Brain pericyte (primary cell): ENCODE measurements at places on chromosomes 4 and X.

DNA sequence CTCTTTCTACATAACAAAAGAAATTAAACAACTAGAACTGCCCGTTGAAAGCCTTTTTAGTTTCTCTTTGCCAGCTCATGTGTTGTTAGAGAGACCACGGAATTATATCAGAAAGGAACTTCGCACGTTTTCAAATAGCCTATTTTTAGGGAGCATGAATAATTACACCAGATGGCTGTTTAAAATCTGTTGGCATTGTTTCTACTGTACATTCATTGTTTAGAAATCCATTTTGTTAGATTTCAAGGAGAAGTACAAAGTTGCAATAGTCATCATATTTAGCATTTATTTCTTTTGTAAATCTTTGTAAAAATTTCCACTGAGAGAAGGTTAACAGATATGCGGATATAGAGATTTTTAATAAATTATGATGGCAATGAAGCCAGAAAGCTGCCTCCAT is 403.0 kb upstream of the HS3ST1 start:
- DNase-seq: no peak

DNA sequence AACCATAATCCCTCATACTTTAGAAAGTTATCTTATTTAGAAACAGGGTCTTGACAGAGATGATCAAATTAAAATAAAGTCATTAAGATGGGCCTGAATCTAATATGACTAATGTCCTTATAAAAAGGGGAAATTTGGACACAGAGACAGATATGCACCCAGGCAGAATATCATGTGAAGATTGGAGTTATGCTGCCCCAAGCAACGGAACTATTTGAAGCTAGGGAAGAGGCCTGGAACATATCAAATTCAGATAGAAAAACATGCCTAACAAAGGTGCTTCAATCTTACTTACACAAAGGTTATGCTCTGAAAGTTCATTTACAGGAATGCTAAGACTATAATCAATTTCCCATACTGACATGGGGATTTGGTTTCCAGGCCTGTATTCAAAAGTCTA is 112.7 kb upstream of the NAP1L5 start:
- DNase-seq: no peak

GRCh38 chrX:55490121-55490520 is 473 bp upstream of the USP51 start:
- no peak for DNase-seq

GRCh38 chrX:129802863-129803262 is 23.1 kb downstream of the SASH3 start:
- no peak for DNase-seq

- DNase-seq: no peak
Measured at GRCh38 chr4:152431784-152432183, 104.1 kb downstream of the FBXW7 start.

DNA sequence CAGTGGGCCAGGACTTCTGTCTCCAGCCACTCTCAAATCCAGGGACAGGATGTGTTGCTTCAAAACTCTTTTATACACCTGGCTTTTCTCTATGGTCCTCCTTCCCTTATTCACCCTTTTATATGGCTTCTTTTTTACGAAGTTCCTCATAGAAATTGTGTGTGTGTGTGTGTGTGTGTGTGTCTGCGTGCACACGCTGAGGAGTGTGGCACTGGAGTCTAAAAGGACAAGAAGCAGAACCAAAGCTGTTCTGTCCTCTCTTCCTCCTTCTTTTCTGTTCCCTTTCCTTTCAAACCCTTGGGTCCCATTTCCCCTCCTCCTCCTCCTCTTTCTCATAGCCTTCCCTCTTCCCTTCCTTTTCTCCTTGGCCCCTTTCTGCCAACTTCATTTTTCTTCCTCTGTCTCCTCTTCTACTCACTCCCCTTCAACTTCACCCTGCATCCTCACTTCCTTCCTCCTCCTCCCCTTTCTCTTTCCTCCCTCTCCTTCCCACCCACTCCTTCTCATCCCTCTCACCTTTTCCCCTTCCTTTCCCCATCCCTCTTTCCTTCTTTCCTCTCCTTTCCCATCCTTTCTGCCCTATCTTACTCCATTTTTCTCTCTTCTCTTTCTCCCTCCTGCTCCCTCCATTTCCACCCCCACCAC is 360.5 kb downstream of the MID1IP1 start:
- no peak for DNase-seq

- DNase-seq: no peak
Measured at GRCh38 chr4:113179091-113179490, 129.6 kb downstream of the ANK2 start.

- DNase-seq: peak; percentile 57
Measured at GRCh38 chr4:8351931-8352367, 82.4 kb downstream of the HTRA3 start.

DNA sequence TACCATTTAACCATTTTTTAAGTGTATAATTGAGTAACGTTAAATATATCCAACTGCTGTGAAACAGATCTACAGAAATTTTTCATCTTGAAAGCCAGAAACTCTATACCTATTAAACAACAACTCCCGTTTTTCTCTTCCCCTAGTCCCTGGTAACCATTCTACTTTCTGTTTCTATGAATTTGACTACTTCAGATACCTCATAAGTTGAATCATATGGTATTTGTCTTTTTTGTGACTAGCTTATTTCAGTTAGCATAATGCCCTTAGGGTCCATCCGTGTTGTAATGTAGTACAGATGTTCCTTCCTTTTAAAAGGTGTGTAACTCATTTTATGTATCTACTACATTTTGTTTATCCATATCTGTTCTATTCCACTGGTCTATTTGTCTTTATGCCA is 48.7 kb downstream of the STAG2 start:
- no peak for DNase-seq

DNA sequence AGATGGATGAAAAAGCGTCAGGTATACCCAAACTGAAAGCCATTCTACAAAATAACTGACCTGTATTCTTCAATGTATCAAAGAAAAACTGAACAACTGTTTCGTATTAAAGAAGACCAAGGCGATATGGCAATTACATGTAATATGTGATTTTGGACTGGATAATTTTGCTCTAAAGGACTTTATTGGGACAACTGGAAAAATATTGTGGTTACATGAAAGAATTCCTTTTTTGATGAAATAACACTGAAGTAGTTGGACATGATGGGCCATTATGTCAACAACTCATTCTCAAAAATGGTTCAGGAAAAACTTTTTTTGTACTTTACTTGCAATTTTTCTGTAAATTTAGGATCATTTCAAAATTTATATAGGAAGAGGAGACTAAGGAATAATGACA is 12.1 kb upstream of the ANTXR2 start:
- DNase-seq: no peak

GRCh38 chr4:64594723-64595122 is 185.5 kb upstream of the TECRL start:
- DNase-seq: no peak
